ENCODE measurements at places on chromosomes 6 and 20. TPM values are rescaled to one million over a fixed set of nuclear protein-coding genes. Genes with fewer than 3 reads are reported as not detected.
A peak's percentile ranks its signal among the peaks of the same experiment; 100 is the strongest.

DNA sequence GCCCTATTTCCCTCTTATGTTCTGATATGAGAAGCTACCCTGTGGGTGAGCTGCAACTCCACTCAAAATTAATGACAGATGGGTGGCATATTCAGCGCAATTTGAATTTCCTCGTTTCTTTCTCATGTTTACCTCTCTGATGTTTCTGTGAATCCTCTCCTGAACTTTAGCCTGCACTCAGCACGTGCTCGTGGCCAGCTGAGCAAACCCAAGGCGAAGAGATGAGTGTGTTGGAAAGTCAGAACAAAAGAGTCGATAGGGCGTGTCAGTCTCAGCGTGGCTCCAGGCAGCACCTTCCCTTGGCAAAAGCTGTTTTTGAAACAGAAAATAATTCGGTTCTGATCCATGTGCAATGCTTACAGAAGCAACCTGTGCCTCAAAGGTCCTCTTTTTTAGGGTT is 226.1 kb upstream of the GMDS start:
- no peak for DNase-seq

- DNase-seq, result no peak
These were observed 439.0 kb upstream of the JAG1 start for GRCh38 chr20:11112832-11113231.

- peak; percentile 43 for DNase-seq
These were observed 58.5 kb downstream of the SUN5 start for GRCh38 chr20:32945710-32946221.

DNAH8 gene
- not detected for polyA plus RNA-seq

- DNase-seq, result peak; percentile 0
These were observed 278.8 kb upstream of the IMPG1 start for GRCh38 chr6:76351275-76351674.

DNA sequence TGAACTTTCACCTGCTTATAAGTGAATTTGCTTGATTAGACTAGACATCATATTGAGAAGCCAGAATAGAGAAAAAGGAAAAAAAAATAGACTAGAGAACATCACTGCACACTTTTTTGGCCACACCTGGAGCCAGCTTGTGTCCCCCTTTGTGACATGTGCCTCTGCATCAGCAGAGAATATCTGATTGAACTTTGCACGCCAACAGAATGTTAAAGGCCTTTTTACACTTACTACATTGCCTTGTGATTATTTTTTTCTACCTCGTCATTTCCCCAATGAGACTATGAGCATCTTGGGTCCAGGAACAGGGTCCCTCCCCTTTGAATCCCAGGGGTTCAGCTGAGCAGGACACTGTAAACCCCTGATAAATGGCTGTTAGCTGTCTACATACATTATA is 17.2 kb upstream of the ZNF133 start:
- no peak for DNase-seq

- no peak for DNase-seq
These were observed 152.4 kb upstream of the HSF2 start for GRCh38 chr6:122246906-122247658.

GRCh38 chr6:108655806-108656651 is 95.3 kb downstream of the FOXO3 start:
- DNase-seq, result no peak

DNA sequence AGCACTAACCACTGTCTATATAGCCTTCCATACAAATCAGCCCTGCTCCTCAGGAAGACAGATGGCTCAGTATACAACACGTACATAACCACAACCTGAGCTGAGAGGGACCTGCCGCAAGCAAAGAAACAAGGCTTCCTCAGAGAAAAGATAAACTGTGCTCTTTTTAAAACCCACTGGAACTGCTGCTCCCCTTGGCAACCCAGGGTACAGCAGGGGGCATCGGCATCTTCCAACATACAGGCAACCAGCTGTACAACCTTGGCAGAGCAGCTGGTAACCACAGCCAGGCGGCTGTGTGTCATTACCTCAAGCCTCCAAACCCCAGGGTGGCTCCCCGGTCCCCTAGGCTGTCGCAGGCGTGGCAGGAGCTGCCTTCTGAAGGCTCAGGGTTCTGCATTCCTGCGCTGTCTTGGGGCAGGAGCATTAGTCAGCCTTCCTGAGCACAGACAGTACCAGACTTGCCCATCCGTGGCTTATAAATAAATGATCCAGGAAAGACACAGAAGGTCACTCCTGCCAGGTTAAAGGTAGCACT is 249.5 kb downstream of the ADGRG6 start:
- no peak for DNase-seq

DNA sequence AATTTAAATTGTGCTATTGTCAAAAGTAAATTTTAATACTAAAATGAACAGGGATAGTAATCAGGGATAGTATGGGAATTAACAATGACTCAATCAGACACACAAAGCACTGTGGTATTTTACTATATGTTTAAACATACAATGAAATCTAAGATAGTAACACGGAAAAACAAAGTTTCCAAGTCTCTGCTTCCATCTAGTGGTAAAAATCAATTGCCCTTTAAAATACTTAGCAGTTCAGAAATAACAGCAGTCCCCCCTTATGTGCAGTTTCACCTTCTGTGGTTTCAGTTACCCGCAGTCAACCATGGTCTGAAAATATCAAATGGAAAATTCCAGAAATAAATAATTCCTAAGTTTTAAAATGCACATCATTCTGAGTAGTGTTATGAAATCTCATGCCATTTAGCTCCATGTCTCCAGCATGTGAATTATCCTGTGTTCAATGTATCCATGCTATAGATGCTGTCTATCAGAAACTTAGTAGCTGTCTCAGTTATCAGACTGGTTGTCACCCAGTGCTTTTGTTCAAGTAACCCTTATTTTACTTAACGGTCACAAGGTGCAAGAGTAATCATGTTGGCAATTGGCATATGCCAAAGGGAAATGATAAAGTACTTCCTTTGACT is 58.5 kb downstream of the AHI1 start:
- peak; percentile 27 for DNase-seq

- DNase-seq, result no peak
These were observed 31.1 kb downstream of the NTSR1 start for GRCh38 chr20:62739581-62740285.

- no peak for DNase-seq
These were observed 232.8 kb downstream of the UBE3D start for GRCh38 chr6:82832811-82833210.

CAP2 gene
- polyA plus RNA-seq, result 262 TPM

PRL gene
- polyA plus RNA-seq, result not detected

DNA sequence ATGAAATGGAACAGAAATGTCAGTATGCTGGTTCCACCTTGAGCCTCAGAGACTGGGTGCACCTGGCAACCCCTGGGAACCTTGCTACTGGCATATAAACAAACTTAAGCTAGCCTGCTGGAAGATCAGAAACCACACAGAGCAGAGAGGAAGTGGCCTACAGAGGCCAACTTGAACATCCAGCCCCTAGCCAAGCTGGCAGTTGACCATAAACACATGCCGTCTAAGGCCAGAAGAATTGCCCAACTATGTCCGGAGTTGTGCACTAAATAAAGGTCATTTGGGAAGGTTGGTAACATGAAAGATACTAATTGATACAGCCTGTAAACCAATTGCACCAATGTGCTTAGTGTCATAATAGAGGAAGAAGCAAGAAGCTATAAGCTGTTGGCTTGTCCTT is 266.6 kb upstream of the BTBD3 start:
- no peak for DNase-seq

ENPP4 gene
- 5.8 TPM for polyA plus RNA-seq

GRCh38 chr6:22706651-22707050 is 137.3 kb downstream of the HDGFL1 start:
- DNase-seq, result no peak

CALHM5 gene
- polyA plus RNA-seq, result not detected

DNA sequence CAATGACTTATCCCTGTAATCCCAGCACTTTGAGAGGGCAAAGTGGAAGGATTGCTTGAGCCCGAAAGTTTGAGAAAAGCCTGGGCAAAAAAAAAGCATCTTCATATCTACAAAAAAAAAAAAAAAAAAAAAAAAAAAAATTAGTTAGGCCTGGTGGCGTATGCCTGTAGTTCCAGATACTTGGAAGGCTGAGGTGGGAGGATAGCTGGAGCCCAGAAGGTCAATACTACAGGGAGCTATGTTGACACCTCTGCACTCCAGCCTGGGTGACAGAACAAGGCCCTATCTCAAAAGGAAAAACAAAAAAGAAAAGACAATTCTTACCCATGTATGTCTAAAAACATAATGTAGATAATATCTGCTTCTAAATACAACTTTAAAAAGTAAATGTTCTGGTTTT is 27.2 kb downstream of the CRISP1 start:
- DNase-seq, result no peak

GRCh38 chr6:160221423-160221822 is 37.2 kb downstream of the SLC22A2 start:
- no peak for DNase-seq

DNA sequence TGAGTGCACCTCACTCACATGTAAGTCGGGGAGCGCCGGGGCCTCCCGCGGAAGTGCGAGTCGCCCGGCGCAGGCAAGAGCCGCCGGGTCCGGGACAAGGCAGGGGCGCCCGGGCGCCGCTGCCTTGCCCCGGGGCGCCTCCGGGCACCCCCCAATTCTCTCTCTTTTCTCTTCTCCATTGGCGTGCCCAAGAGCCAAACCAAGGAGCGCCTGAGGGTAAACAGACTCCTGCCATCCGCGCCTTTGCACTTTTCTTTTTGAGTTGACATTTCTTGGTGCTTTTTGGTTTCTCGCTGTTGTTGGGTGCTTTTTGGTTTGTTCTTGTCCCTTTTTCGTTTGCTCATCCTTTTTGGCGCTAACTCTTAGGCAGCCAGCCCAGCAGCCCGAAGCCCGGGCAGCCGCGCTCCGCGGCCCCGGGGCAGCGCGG is 36.8 kb downstream of the GNAS start:
- no peak for DNase-seq

DNA sequence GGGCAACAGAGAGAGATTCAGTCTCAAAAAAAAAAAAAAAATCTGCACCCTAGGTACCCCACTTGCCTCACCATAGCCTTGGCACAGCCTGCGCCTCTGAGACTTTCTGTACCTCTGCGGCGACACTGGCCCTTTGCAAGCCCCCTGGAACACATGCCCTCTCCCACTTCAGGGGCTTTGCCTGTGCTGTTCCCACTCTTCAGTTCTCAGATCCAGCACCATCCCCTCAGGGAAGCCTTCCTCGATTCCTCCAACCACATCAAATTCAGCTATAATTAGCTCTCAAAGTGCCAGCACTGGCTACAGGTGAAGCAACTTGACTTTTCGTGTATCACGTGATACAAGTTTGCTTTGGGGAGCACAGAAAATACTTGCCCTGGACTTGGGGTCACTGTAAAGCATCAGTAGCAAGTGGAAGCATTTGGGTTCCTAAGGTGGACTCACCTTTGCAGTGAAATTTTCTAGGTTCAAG is 2.1 kb upstream of the UBE2V1 start:
- no peak for DNase-seq

- DNase-seq, result no peak
These were observed 9.2 kb downstream of the BHLHE23 start for GRCh38 chr20:62997417-62998035.

- no peak for DNase-seq
These were observed 954 bp downstream of the HSD17B8 start for GRCh38 chr6:33205191-33206026.

DNA sequence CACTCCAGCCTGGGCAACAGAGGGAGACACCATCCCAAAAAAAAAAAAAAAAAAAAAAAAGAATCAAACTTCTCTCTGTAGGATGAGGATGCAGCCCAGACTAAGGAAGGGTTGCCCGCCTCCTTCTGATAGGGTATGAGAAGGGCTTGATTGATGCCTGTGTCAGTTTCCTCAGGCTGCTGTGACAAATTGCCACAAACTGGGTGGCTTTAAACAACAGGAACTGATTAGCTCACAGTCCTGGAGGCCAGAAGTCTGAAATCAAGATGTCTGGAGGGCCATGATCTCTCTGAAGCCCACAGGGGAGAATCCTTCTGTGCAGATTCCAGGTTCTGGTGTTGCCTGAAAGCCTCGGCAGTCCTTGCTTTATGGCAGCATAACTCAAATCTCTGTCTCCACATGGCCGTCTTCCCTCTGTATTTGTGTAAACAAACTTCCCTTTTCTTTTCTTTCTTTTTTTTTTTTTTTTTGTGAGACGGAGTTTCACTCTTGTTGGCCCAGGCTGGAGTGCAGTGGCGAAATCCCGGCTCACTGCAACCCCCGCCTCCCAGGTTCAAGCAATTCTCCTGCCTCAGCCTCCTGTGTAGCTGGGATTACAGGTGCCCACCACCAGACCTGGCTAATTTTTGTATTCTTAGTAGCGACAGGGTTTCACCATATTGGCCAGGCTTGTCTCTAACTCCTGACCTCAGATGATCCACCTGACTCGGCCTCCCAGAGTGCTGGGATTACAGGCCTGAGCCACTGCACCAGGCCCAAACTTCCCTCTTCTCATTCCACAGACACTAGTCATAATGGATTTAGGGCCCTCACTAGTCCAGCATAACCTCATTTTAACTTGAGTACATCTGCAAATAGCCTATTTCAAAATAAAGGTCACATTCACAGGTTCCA is 11.2 kb upstream of the CDK19 start:
- no peak for DNase-seq

- peak; percentile 15 for DNase-seq
These were observed 61.6 kb downstream of the KCNB1 start for GRCh38 chr20:49420811-49421295.

- DNase-seq, result no peak
These were observed 54.9 kb downstream of the UBR2 start for GRCh38 chr6:42618686-42619085.

GRCh38 chr6:167797011-167797471 is 29.7 kb upstream of the AFDN start:
- no peak for DNase-seq

GRCh38 chr6:12245763-12246718 is 44.1 kb upstream of the EDN1 start:
- no peak for DNase-seq

PROKR2 gene
- not detected for polyA plus RNA-seq

NKAPL gene
- polyA plus RNA-seq, result not detected
